ENCODE measurements at places on chromosomes 1 and 21.

DNA sequence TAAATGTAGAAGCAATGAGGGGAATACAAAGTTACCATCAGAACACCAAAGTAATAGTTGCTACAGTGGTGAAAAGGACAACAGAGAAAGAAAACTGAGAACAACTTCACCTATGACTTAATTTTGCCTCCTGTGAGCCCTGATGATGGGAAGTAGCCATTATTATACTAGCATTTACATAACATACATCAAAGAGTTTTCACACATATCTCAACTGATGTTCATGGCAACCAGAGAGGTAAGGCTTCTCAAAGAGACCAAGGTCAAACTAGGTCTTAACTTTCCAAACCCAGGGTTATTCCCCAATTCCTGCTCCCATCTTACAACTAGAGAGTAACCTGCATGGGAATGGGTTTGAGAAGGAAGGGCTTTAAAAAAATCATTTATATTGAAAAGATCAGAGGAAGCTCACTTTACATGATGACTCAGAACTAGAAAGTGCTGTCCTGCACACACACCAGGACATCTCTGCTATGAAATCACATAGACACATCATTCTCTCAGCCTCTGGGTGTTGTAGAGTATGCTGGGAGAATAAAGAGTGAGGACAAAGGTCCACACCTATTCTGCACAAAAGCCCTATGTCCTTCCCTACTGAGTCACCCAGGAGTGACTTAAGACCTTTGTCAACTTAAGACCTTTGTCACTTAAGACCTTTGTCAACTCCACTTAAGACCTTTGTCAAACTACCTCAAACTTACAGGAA lies 179.7 kb downstream of the TNFSF18 start:
- DNase-seq: no peak

DNA sequence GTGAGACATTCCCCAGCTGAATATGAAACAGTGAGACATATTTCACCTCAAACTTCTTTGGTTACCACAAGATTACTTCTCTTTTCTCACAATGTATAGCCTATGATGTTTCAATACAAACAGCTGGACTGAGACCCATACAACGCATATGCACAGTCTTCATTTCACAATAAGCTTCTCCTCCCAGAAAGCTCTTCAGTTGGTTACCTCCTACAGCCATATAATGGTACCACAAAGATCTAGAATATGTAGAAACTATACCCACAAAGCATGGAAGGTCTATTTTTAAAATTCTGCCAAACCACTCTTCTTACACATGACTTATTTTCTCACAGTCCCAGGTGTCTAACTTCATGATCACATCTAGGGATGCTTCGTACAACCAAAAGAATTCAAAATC lies 70.8 kb downstream of the JAK1 start:
- no peak for DNase-seq

- DNase-seq: no peak
These were observed 13.5 kb downstream of the NLRP3 start for GRCh38 chr1:247429496-247429895.

DNA sequence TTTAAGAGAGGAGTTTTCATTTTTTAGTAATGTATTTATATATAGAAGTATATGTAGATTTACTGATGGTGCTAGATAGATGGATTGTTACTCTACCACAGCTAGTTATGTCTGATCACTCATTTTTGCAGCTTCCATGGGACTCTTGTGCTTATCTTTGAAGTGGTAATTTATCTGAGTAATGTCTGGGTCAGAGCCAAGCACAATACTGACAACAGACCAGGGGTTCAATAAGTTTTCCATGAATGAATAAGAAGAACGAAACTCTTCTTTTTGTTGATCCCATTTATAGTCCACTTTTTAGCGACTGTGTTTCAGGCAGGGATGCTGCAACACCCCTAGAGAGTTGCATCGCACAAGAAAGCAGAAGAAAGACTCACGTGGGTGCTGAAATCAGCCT lies 935.2 kb downstream of the PLA2G4A start:
- DNase-seq: no peak

DNA sequence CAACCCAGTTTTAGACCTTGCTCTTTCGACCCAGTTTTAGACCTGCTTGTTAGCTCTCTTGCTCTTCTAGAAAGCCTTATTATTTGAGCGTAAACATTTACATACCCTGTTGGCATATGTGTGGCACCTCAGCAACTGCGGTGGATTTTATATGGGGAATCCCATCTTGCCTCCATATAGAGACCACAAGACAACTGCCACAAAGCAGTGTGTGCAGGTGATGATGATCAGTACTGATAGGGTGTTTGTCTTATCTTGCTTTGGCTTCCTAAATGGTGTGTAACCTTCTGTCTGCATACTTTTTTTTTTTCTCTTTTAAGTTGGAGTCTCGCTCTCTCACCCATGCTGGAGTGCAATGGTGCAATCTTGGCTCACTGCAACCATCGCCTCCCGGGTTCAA lies 1270.8 kb downstream of the MRPL39 start:
- DNase-seq: no peak

- DNase-seq: no peak
These were observed 12.4 kb downstream of the CDA start for GRCh38 chr1:20601129-20601825.
